ENCODE measurements at places on chromosomes 13 and 19.

DNA sequence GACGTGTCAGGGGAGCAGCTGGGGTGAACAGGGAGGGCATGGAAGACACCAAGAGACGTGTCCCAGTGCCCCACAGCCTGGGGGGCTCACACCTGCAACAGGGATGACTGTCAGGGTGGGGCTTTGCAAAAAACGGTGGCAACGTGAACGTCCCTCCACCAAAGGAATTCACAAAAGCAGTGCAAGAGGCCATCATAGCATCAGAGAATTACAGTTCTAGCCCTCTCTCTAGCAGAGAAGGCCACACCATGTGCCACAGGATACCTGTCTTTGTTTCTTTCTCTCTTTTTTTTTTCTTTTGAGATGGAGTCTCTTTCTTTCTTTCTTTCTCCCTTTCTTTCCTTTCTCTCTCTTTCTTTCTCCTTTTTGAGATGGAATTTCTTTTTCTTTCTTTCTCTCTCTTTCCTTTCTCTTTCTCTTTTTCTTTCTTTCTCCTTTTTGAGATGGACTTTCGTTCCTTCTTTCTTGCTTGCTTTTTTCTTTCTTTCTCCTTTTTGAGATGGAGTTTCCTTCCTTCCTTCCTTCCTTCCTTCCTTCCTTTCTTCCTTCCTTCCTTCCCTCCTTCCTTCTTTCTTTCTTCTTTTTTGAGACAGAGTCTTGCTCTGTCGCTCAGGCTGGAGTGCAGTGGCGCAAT is 17.1 kb upstream of the ATP11A start:
- DNase-seq: no peak

- no peak for DNase-seq
Observed at GRCh38 chr13:27979765-27980279, 8.7 kb downstream of the URAD start.

GRCh38 chr13:28318496-28318895 is 176.4 kb downstream of the FLT1 start:
- no peak for DNase-seq

DNA sequence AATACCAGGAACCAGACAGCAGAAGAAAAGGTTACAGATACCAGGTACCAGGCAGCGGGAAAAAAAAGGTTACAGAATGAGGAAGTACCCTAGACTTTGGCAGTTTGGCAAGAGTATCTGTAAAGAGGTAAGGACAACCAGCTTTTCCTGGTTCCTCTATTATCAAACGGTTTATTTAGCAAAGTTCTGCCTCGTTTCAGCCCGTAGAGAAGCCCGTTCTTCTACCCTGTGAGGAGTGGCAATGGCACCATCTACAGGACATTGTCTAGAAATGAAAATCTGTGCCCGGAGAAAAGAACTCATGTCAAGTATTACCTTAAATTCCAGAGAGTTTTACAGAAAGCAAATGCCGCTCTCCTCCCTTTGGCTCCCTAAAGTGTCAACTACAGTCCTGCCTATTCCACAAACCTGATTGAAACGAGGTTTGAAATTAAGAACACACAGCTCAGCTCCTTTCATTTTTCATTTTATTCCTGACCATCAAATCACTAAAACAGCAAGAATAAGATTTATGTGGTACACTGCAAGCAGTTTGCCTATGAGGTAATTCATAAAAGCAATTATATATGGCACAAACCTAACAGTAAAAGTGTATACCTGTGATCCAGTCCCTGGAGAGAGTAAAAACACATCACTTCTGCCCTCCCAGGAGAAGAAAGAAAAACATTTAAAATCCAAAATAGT is 226.3 kb downstream of the SLC7A1 start:
- peak; percentile 90 for DNase-seq

- no peak for DNase-seq
Observed at GRCh38 chr19:13629687-13630357, 123.5 kb upstream of the CACNA1A start.

Data from hematopoietic multipotent progenitor cell (in vitro differentiated cells).